ENCODE measurements at places on chromosomes 1 and 21.
A peak's percentile ranks its signal among the peaks of the same experiment; 100 is the strongest.

DNA sequence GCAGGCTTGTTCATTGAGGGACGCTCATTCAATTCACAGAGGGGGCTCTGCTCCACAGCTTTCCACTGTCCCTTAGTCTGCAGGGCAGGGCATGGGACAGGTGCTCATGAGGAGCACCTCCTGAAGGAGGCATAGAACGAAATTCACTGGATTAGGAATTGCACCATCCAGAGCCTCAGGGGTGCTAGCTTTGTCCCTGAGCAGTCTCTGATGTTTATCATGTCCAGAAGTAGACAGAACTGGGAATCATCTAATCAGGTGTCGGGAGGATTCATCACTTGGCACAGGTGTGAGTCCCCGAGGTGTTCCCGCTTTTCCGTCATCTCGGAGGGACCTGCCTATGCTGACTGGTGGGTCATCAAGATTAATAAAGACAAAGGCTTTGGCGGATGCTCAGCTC is 321.4 kb downstream of the AJAP1 start:
- no peak for DNase-seq

- DNase-seq: peak; percentile 38
Observed at GRCh38 chr1:32939655-32940371, 24.8 kb downstream of the RNF19B start.

- no peak for DNase-seq
Observed at GRCh38 chr1:181181792-181182585, 93.5 kb downstream of the IER5 start.

GRCh38 chr1:91732291-91733107 is 153.5 kb downstream of the TGFBR3 start:
- no peak for DNase-seq

DNA sequence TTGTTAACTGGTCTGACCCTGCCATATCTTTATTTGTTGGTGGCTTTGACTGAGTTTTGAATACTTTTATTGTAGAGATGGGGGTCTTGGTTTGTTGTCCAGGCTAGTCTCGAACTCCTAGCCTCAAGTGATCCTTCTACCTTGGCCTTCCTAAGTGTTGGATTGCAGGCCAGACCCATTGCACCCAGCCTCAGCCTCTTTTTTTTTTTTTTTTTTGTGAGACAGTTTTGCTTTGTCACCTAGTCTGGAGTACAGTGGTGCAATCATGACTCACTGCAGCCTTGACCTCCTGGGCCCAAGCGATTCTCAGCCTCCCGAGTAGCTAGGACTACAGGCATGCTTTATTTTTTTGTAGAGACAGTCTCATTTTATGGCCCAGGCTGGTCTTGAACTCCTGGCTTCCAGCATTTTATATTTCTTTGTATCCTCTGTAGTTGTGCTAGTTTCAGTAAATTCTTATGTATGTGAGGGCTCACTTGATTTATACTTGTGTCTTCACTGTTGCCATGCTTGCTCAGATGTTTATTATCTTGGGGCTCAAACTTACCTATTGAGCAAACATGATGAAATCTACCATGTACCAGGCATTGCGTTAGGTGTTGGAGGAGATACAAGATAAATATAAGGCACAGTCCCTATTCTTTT is 24.1 kb downstream of the THRAP3 start:
- no peak for DNase-seq

GRCh38 chr21:33916200-33916567 is 580 bp upstream of the ATP5PO start:
- DNase-seq: peak; percentile 80

GRCh38 chr21:35046880-35047229 is 2.2 kb downstream of the RUNX1 start:
- no peak for DNase-seq

DNA sequence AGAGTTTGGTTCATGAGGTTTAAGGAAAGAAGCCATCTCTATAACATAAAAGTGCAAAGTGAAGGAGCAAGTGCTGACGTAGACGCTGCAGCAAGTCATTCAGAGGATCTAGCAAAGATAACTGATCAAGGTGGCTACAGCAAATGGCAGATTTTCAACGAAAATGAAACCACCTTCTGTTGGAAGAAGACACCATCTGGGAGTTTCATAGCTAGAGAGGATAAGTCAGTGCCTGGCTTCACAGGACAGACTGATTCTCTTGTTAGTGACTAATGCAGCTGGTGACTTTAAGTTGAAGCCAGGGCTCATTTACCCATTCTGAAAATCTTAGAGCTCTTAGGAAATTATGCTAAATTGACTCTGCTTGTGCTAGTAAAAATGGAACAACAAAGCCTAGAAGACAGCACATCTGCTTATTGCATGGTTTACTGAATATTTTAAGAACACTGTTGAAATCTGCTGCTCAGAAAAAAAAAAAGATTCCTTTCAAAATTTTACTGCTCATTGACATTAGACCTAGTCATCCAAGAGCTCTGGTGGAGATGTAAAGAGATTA is 10.5 kb downstream of the MAEL start:
- DNase-seq: no peak

DNA sequence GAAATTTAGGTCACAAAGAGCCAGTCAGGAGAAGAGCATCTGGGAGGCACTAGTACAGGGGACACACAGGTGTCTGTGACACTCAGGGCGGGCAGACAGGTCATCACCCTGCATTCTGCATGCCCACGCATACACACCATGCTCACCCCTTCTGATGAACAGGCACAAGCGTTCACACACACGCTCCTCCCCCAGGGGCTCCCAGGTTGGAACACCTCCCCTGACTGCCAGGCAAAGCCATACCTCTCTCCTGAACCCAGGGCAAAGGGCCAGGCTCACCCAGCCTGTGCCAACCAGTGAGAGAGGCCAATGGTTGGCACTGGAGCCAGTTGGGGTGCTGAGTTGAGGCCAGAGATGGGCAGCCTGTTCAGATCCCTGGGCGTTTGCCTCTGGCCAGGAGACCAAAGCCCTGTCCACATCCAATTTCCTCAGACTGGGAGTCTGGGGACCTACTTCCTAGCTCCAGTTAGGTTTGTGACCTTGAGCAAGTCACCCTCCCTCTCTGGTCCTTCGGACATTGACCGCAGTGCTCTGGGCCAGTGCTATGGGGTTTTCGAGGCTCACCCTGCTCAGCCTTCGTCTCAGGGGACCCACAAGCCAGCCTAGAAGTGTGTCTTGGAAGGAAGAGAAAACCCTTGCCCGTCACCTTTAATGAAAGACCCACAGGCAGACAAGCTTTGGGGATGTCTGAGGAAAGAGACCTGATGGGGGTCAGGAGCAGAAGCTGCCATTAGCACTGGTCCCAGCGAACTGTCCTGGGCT is 5.8 kb upstream of the LAD1 start:
- no peak for DNase-seq

DNA sequence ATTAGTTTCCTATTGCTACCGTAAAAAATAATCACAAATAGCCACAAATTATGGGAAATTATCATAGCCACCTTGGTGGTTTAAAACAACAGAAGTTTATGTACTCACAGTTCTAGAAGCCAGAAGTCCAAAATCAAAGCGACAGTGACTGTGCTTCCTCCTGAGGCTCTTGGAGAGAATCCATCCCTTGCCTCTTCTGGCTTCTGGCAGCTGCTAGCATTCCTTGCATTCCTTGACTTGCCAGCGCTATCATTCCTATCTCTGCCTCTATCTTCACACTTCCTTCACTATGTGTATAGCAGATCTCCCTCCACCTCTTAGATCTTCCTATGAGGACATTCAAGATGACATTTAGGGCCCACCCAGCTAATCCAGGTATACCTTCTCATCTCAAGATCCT is 180.1 kb upstream of the USP25 start:
- DNase-seq: no peak

DNA sequence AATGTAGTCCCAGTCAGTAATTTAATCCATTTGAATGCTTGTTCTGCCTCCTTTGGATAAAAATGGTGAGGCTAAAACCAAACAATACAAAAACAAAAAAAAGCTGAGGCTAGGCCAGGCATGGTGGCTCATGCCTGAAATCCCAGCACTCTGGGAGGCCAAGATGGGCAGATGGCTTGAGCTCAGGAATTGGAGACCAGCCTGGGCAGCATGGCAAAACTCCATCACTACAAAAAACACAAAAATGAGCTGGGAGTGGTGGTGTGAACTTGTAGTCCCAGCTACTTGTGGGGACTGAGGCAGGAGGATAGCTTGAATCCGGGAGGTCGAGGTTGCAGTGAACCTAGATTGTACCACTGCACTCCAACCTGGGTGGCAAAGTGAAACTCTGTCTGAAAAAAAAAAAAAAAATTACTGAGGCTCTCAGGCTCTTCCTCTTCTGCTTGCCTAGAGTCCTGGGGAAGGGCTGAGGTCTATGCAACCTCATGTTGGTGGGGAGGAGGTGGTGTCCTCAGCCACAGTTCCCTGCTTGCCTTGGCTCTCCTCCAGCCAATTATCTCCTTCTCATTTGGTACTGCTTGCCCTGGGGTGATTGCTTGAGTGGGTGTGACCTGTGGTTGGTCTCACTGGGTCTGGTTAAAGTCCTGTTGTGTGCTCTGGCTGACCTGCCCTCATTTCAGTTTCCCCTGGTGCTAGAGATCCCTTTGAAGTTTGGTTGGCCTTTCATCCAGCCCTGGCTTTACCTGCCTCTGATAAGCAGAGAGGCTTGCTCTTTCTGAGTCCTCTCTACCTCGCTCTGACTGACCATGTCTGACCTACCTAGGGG is 20.9 kb downstream of the S1PR1 start:
- DNase-seq: no peak

Data from skin of body (tissue), 3 donors.